HuH-7 (cell line): ENCODE measurements at places on chromosomes 16 and 17.

GRCh38 chr17:80759377-80759673, 214.7 kb downstream of the RPTOR start:
- DNase-seq: no peak

DNA sequence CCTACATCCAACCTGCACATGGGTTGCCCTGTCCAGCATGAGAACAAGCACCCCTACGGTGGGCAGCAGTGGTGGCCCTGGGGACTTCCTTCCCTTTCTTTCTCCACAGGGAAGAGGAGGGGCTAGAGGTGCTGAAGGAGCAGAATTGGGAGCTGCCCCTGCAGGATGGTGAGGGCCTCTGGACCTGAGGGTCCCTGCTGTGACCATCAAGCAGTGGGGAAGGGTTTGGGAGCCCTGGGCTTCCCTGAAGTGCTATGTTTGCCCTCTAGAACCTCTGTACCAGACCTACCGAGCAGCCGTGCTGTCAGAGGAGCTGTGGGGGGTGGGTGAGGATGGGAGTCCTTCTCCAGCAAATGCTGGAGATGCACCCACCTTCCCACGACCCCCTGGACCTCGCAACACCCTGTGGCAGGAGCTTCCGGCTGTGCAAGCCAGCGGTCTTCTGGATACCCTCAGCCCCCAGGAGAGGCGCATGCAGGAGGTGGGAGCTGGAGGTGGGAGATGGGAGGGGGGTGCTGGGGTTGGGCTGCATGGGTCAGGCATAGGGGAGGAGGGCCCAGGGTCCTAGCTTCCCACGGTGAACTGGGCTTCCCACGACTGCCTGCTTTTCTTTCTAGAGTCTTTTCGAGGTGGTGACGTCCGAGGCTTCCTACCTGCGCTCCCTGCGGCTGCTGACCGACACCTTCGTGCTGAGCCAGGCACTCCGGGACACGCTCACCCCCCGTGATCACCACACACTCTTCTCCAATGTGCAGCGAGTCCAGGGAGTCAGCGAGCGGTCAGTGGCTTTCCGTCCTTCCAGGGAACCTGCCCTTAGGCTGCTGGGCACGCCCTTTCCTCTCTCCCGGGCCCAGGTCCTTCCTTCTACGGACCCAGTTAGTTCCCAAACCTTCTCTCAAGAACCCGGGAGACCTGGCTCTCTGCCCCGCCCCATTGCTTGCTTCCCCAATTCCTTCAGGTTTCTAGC, 5.0 kb downstream of the ARHGEF15 start:
- no peak for DNase-seq

GRCh38 chr17:81890447-81891302, 711 bp downstream of the ALYREF start:
- no peak for DNase-seq

DNA sequence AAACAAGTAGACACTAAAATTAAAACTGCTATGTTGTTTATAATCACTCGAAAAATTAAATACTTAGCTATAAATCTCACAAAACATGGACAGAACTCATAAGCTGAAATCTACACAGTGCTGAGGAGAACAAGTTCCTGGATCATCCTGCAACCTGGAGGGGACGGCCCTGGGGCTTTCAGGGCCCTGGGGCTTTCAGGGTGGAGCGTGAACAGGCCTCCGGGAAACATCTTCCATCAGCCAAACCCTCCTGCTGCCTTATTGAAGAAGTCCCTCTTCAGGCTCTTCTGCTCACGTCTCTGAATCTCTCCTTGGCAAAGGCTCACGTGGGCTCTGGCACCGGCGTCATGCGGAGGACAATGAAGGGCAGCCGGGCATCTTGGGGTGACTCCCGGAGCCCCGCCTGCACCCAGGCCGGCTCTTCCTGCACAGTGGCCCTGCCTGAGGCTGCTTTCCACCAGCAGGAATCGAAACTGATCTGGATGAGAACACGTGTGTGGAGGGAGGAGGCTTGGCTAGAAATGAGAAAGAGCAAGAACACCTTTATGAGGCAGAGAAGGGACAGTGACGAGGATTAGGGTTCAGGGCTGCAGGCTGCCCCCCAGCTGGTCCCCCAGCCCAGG, 127.3 kb downstream of the CDRT15L2 start:
- no peak for DNase-seq

GRCh38 chr17:72267601-72268000, 146.8 kb downstream of the SOX9 start:
- no peak for DNase-seq

GRCh38 chr17:41617698-41618097, 5.1 kb upstream of the KRT16 start:
- no peak for DNase-seq

DNA sequence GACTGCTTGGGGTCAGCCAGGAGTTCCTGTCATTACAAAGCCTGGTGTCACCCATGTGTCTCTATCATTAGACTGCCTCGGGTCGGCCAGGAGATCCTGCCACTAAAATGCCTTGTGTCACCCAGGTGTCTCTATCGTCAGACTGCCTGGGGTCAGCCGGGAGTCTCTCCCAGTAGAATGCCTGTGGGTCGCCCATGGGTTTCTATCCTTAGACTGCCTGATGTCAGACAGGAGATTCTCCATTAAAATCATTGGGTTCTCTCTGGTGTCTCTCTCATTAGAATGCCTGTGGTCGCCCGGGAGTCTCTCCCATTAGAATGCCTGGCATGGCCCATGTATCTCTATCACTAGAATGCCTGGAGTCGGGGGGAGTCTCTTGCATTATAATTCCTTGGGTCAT, 2231.0 kb downstream of the TP53TG3F start:
- no peak for DNase-seq

DNA sequence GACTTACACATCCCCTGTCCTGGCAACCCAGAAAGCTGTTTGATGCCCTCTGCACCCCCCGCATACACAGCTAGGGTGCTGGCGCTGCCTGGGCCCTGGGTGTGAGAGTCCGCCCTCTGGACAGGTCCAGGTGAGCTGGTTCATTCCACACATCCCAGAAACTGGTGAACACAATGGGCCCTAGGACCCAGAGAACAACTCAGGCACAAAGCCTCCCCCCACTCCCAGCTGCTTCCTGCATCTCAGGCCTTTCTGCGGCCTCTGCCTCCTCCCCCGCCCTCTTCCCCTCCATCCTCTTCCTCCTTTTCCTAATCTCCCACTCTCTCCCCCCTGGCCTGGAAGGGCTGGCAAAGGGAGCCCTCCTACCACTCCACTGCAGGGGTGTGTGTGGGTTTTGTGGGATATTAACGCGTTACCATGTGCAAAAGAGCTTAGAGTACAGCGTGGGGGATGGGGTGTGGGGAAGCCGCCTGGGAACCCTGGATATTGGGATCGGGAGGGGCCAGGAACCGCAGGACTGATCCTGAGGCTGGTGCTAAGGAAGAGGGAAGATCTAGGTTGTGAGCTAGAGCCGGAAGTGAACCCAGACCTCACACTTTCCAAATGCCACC, 1.6 kb upstream of the PPP1R9B start:
- peak; percentile 91 for DNase-seq

DNA sequence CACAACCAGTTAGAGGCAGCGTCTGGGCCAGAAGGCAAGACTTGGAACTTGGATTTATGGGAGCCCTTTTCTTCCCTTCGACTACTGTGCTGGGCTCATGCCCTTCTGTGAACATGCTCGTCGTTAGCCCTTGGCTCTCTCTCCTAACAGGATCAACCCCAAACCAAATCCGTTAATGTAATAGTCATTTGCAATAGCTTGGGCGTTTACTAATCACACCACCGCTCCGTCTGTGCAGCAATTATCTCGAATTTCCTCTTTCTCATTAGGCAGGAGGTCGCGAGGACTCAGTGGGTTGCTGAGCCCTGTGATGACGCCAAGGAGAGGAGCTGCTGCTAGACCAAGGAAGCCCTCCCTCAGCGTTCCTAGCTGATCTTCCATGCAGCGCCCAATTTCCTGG, 114.7 kb downstream of the ENGASE start:
- no peak for DNase-seq

DNA sequence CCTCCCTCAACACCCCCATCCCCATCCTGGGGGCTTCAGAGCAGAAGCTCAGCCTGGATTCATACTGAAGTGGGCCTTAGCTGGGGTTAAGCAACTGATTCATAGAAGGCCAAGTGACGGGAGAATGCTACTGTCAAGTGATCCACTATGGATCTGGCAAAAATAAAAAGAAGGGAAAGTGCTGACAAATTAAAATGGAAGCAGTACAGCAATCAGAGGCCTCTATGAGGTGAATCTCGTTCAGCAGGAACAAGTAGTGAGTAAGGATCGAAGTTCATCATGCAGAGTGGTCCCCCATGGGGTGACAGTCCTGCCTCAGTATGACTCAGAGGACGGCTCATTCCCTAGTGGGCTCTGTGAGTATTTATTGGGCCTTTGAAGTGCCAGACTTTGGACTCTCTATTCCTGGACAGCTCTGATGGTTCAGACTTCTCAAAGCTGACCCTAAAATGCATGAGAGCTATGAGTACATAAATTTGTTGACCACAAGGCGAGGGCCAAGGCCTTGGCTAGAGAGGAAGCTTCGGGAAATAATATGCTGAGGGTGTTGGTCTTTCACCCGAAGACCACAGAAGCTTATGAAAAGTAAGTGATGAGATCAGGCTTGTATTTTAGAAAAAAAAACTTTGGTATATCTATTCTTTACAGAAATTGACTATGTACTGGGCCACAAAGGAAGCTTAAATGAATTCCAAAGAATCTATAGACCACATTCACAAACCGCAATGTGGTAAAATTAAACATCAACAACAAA, 5.3 kb upstream of the NSMCE1 start:
- DNase-seq: peak; percentile 59

- no peak for DNase-seq
These were observed 1.3 kb downstream of the SLC43A2 start for GRCh38 chr17:1627182-1627981.

- DNase-seq: no peak
These were observed 19.3 kb downstream of the CDH1 start for GRCh38 chr16:68756239-68756915.

GRCh38 chr16:86363836-86364618, 146.3 kb upstream of the FOXF1 start:
- DNase-seq: no peak

- no peak for DNase-seq
These were observed 60.1 kb downstream of the ARSG start for GRCh38 chr17:68351395-68351794.

DNA sequence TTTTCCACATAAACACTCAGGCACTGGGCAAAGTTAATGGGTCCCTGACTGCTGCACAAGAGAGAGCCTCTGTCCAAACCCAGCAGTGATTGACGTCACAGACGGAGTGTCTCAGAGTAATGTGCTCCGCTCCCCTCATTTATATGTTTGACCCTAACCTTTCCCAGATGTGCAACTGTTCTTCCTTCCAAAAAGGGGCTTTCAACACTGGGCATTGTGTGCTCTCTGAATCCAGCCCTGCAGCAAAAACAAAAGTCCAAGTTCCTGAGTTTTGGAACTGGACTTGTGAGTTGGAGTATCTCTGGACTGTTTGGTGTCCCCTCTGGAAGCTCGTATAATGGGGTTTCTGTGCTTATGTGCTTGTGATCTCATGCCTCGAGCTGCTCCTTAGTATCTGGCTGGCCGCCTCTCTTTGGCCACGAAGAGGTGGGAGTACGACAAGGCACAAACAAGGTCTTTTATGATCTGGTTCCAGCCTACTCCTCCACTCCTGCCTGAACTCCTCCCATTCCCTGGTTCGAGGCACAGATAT, 76.4 kb upstream of the SMIM36 start:
- DNase-seq: no peak

DNA sequence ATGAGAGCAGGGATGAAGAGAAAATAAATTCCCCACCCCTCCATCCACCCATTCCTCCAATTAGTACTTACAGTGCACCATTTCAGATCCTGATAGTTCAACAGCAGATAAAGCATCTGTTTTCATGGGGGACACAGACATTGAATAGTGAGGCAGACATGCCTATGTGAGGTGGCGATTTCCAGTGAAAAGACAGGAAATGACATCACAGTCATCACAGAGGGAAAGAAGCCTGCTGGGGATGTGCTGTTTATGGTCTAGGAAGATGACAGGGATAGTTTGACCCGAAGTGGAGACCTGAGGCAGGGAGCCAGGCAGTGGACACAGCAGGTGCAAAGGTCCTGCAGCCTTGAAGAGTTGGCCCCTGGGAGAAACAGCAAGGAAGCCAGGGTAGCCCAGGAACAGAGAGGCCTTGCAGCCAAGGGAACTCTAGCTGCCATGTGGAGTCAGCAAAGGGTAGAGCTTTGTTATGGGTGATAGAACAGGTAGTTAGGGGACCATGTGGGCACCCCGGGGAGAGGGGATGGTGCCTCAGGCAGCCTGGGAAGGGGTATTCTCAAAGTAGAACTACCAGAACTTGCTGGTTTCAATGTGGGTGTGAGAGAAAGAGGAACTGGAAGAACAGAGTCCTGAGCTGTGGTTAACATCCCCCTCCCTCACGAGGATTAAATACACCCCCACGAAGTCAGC, 256.6 kb downstream of the CPPED1 start:
- no peak for DNase-seq

- DNase-seq: no peak
These were observed 13.9 kb upstream of the CSNK2A2 start for GRCh38 chr16:58211846-58212245.

GRCh38 chr17:19021622-19022083, 17.1 kb upstream of the FAM83G start:
- no peak for DNase-seq

- DNase-seq: no peak
These were observed 426.6 kb upstream of the CDH11 start for GRCh38 chr16:65548470-65548869.

- no peak for DNase-seq
These were observed 484.5 kb upstream of the ERCC4 start for GRCh38 chr16:13435415-13435814.

- DNase-seq: no peak
These were observed 8.3 kb upstream of the CLUH start for GRCh38 chr17:2719861-2720260.

DNA sequence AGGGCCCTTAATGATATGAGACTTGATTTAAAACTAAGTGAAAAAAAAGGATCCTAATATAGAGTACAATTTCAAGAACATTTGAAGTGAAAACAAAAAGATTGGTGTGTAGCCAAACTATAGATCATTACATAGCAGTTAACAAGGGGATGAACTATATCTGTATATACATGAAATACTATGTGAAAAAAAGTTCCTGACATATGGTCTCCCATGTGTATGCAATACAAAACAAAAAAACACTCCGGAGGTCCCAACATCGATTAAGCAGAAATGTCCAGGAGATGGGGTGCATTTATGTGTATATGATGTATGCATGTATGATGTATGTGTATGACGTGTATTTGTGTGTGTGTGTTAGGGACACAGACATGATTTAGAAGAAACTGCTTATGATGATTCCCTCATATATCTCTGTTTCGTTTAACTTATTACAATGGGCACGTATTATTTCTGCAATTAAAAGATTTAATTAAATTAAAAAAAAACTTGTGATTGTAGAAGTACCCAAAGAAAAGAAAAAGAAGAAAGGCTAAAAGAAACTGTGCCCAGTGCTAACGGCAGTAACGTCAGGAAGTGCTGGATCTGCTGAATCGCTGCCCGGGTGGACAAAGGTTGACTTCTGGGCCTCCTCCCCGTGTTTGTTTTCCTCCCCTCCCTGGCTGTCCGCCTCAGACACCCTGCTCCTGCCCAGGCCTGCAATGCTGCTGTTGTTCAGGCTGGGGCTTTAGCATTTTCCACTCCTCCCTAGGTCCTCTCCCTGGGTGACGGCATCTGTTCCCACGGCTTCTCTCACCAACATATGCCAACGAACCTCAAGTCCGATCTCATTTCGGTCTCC, 36.9 kb downstream of the TBX4 start:
- peak; percentile 92 for DNase-seq

GRCh38 chr17:50564916-50565315, 4.4 kb downstream of the CACNA1G start:
- no peak for DNase-seq
